ENCODE measurements at places on chromosomes 16 and 17.

DNA sequence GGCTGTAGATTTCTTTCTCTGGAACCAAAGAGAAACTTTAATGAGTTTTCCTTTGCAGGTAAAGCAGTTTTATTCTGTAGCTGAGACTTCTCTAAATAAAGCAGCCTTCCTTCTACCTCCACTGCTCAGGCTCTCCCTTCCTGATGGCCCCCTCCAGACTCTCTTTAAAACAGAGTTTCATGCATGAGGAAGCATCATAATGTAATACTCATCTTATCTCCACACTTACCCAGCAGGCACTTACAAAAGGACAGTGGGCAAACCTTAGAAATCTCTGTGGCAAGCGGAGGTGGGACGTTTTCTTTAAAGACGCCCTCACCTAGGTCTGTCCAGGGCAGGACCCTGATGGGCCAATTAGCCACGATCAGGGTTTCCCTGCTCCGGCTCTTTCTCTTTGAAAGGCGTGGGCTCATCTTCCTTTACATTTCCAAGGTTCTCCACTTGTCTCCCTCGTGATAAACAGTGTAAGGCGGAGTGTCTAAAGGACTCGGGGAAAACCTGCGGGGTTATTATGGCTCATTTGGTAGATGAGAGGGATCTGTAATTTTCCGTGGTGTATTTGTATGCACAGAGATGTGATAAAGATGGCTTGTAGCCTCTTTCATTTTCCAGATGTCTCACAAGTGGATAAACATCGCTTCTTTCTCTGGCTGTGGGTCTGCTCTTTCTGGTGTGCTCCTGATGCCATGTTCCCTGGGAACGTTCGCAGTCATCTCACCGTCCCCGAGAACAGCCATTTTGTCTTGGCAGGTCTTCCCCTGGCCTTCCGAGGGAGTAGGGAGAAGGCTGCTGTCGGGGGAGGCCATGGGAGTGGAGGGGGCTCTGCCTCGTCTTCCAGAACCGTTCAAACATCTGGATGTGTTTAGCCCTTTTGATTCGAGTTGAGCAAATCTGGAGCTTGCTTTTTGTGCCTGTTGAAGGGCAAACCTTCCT lies 239.0 kb downstream of the CCDC182 start:
- H3K36me3 ChIP-seq: no peaks in the 10 kb centered on the region
- H3K4me3 ChIP-seq: no peak overlapping the region
- peaks cover 33% of the 10 kb centered on the region for H3K4me1 ChIP-seq
- peak overlapping the region; percentile 67 for H3K27ac ChIP-seq
- H3K27me3 ChIP-seq: no peaks in the 10 kb centered on the region
- no peak for DNase-seq

DNA sequence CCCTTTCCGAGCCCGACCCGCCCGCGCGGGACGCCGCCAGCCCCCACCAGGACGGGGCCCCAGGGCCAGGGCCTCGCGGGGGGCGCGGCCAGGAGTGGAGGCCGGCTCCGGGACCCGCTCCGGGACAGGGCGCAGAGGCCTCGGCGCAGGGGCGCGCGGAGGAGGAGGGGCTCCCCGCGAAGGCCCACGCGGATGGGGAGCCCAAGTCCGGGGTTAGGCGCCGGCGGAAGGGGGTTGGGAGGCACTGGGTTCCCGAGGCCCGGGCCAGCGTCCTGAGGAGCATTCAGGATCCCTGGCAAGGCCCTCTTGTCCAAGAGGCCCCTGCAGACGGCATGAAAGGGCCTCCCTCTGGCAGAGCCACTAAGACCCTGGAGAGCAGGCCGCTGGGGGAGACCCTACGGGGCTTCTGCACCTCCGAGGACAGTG lies 57.8 kb upstream of the CIBAR2 start:
- H3K4me3 ChIP-seq: peak overlapping the region; percentile 40
- peaks cover 7% of the 10 kb centered on the region for H3K4me1 ChIP-seq
- H3K27me3 ChIP-seq: peaks cover 13% of the 10 kb centered on the region
- DNase-seq: no peak

DNA sequence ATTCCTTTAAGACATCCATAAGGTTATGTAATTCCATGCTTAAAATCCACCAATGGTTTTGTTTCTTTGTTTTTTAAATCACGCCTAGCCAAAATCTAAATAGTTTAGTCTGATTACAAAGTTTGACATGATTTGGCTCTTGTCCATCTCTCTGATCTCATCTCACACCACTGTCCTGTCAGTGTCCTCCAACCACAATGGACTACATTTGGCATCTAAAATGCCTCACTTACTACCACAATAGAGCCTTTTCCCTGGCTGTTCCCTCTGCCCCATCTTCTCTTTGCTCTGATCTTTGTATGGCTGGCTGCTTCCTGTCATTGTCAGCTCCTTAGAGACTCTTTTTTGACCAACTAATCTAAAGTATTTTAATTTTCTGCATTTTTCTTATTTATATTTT lies 157.2 kb downstream of the MYO1D start:
- H3K4me3 ChIP-seq: no peak overlapping the region
- H3K36me3 ChIP-seq: peaks cover 12% of the 10 kb centered on the region
- no peak overlapping the region for H3K27ac ChIP-seq
- no peak for DNase-seq
- H3K4me1 ChIP-seq: no peaks in the 10 kb centered on the region

DNA sequence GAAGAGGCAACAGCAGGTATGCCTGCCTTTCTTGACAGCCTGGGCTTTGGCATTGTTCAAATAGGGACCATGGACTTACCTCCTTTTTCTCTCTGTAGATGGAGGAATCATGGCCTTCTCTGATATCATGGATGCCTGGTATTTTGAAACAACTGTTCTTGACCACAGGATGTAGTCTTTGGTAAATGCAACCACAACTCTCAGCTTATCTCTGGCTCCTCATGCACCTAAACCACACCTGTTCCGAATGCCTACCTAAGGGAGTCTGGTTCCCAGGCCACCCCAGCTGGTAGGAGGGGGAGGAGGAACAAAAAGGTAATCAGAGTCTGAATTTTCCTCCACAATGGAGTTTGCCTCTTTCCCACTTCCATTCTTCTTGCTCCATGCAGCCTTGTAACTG lies 18.8 kb downstream of the CDK5RAP3 start:
- no peaks in the 10 kb centered on the region for H3K27me3 ChIP-seq
- no peak overlapping the region for H3K4me3 ChIP-seq
- no peak overlapping the region for H3K27ac ChIP-seq
- H3K4me1 ChIP-seq: peaks cover 10% of the 10 kb centered on the region
- no peak for DNase-seq
- H3K36me3 ChIP-seq: no peaks in the 10 kb centered on the region

DNA sequence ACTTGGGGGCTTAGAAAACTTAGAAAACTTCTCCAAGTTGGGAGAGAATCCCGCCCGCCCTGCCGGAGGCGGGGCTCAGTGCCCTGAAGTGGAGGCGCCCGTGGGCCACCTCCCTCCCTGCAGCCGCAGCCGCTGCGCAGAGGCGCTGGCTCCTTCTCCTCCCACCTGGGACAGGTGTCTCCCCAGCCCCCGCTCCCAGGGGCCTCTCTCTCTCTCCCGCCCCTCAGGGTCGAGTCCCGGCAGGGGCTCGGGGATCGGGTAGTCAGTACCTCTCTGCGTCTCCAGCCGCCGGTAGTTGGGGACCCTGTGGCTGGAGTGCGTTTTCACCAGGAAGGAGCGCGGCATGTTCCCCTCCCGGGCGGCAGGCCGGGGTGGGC lies 257 bp downstream of the SNAI3 start:
- no peaks in the 10 kb centered on the region for H3K36me3 ChIP-seq
- no peak for DNase-seq
- H3K27me3 ChIP-seq: peaks cover 35% of the 10 kb centered on the region
- H3K4me3 ChIP-seq: peak overlapping the region; percentile 76
- no peak overlapping the region for H3K27ac ChIP-seq

GRCh38 chr17:47704736-47705135 lies 10.8 kb downstream of the TBKBP1 start:
- H3K4me3 ChIP-seq: no peak overlapping the region
- no peak for DNase-seq
- peaks cover 10% of the 10 kb centered on the region for H3K36me3 ChIP-seq
- no peak overlapping the region for H3K27ac ChIP-seq
- H3K27me3 ChIP-seq: peaks cover 8% of the 10 kb centered on the region

GRCh38 chr17:75503976-75504346 lies 11.4 kb downstream of the CASKIN2 start:
- no peak overlapping the region for H3K27ac ChIP-seq
- H3K4me3 ChIP-seq: no peak overlapping the region
- no peaks in the 10 kb centered on the region for H3K27me3 ChIP-seq
- H3K4me1 ChIP-seq: no peaks in the 10 kb centered on the region
- DNase-seq: no peak

DNA sequence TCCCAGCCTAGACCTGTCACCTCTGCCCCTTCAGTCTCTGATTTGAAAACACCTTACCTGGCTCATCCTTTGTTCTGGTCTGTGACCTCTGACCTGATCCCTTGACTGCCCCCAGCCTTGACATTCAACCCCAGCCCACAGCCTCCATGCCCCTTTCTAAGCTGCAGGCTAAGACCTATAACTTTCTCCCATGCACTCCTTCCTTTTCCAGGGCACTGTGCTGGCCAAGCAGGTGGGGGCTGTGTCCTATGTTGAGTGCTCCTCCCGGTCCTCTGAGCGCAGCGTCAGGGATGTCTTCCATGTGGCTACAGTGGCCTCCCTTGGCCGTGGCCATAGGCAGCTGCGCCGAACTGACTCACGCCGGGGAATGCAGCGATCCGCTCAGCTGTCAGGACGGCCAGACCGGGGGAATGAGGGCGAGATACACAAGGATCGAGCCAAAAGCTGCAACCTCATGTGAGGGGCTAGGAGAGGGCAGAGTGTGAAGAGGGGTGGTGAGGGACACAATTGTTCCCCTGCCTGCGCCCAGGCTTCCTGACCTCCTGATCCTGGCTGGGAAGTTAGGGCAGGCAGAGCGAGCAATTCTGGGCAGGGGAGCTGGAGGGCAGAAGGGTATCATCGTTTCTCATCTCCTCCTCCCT lies 3.3 kb downstream of the RND2 start:
- peaks cover 5% of the 10 kb centered on the region for H3K4me1 ChIP-seq
- DNase-seq: no peak
- no peak overlapping the region for H3K27ac ChIP-seq
- H3K27me3 ChIP-seq: no peaks in the 10 kb centered on the region
- no peak overlapping the region for H3K4me3 ChIP-seq

DNA sequence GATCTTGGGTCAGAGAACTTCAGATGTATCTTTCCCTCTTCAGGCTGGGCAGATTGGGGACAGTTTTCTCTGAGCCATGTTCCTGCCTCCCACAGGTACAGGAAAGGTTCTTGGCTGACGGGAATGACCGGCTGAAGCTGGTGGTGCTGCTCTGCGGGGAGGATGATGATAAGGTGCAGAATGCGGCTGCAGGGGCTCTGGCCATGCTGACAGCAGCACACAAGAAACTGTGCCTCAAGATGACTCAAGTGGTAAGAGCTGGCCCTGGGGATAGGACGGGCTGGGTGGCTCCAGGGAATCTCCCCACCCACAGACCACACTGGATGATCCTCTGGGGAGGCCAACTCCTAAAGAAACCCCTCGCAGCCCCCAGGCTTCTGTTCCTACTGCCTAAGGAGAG lies 10.9 kb downstream of the SLC35G3 start:
- no peak overlapping the region for H3K4me3 ChIP-seq
- peaks cover 8% of the 10 kb centered on the region for H3K27me3 ChIP-seq
- H3K27ac ChIP-seq: no peak overlapping the region
- no peaks in the 10 kb centered on the region for H3K4me1 ChIP-seq

- no peaks in the 10 kb centered on the region for H3K36me3 ChIP-seq
- H3K27me3 ChIP-seq: no peaks in the 10 kb centered on the region
- no peaks in the 10 kb centered on the region for H3K4me1 ChIP-seq
- no peak overlapping the region for H3K4me3 ChIP-seq
- DNase-seq: no peak
Observed at GRCh38 chr17:30332057-30332542, 1.8 kb downstream of the TMIGD1 start.

DNA sequence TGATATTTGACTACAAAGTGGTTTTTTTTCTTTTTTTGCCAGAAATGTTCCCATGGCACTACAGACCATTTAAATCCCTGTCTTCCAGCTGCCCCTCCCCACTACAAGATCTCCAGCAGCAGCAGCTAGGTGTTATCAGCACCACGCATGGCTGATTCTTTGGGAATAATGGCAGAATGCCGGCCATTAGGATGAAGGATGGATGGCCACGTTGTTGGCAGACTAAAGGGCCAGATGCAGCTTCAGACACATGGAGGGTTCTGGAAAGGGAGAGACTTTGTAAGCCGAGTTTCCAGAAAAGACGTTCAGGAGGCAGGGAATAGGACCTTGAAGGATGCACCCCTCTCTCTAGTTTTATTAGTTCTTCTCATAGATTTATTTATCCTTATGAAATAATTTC lies 10.3 kb upstream of the MED9 start:
- H3K4me1 ChIP-seq: no peaks in the 10 kb centered on the region
- no peak for DNase-seq
- H3K27me3 ChIP-seq: peaks cover 7% of the 10 kb centered on the region
- no peak overlapping the region for H3K4me3 ChIP-seq
- no peaks in the 10 kb centered on the region for H3K36me3 ChIP-seq

DNA sequence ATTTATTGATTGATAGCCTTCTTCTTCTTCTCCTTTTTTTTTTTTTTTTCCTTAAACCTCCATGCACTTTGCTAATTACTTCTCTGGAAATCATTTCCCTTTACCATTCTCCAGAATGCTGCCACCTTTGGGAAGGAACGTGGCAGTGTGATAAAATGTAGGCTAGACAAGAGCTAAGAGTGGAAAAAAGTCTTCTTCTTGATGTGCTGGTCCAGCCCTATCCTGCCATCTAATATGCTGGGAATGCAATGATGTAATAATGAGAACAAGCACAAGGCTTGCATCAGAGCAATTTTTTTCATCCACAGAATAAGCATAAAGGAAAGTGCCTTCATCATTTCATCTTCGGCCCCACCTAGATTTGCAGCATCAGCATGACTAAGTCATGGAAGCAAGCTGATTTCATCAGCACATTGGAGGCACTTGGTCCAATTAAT lies 128.7 kb upstream of the ZFHX3 start:
- H3K27ac ChIP-seq: no peak overlapping the region
- H3K27me3 ChIP-seq: peaks cover 25% of the 10 kb centered on the region
- no peak overlapping the region for H3K4me3 ChIP-seq
- H3K4me1 ChIP-seq: no peaks in the 10 kb centered on the region
- no peak for DNase-seq

DNA sequence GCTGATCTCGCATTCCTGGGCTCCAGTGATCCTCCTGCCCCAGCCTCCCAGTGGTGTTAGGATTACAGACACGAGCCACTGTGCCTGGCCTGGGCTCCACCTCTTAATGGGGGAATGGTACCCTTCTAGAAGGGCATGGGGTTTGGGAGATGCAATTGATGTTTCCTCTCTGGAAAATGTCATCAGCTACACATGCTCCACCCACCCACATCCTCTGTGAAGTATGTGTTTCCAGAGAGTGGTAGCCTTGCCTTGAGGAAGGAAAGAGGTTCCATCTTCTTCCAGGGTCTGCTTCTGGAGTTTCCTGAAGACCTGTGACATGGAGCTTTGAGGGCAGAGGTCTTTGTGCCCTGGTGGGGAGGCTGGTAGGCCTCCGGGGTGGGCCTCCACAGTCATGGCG lies 45.2 kb upstream of the GSE1 start:
- H3K27ac ChIP-seq: no peak overlapping the region
- H3K4me3 ChIP-seq: no peak overlapping the region
- no peak for DNase-seq
- no peaks in the 10 kb centered on the region for H3K36me3 ChIP-seq
- H3K27me3 ChIP-seq: no peaks in the 10 kb centered on the region

All from endodermal cell (in vitro differentiated cells).